ENCODE measurements at places on chromosomes 12 and 14.

- H3K27ac ChIP-seq: no peak overlapping the region
- H3K27me3 ChIP-seq: no peaks in the 10 kb centered on the region
- no peak for DNase-seq
- H3K4me3 ChIP-seq: no peak overlapping the region
- H3K36me3 ChIP-seq: no peaks in the 10 kb centered on the region
Measured at GRCh38 chr12:96361074-96361473, 39.2 kb downstream of the CDK17 start.

- peak overlapping the region; percentile 96 for H3K4me3 ChIP-seq
- H3K4me1 ChIP-seq: peaks cover 11% of the 10 kb centered on the region
- no peak overlapping the region for H3K27ac ChIP-seq
- H3K36me3 ChIP-seq: no peaks in the 10 kb centered on the region
- H3K27me3 ChIP-seq: no peaks in the 10 kb centered on the region
Measured at GRCh38 chr14:58245562-58245961, 919 bp downstream of the PSMA3 start.

GRCh38 chr12:56151672-56152131 lies 685 bp upstream of the MYL6B start:
- H3K36me3 ChIP-seq: peaks cover 16% of the 10 kb centered on the region
- H3K27ac ChIP-seq: peak overlapping the region; percentile 88
- H3K27me3 ChIP-seq: no peaks in the 10 kb centered on the region
- H3K4me3 ChIP-seq: peak overlapping the region; percentile 82

DNA sequence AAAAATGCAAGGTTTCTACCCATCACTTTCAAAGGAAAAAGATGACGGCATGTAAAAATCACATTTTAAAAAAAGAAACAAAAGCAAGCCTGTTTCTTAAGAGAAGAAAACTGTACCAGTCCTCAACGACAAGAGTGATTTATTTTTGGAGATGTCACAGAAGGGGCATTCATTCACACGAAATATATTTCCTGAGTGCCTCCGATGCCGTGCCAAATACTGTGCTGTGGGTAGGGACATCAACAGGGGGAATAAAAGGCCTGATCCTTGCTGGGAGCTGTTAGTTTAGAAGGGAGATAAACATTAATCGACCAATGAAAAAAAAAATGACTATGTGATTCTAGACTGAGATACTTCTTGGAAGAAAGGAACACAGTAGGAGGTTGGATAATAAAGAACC lies 297.5 kb upstream of the SOX5 start:
- no peaks in the 10 kb centered on the region for H3K4me1 ChIP-seq
- no peaks in the 10 kb centered on the region for H3K36me3 ChIP-seq
- H3K27me3 ChIP-seq: no peaks in the 10 kb centered on the region
- no peak overlapping the region for H3K4me3 ChIP-seq
- H3K27ac ChIP-seq: no peak overlapping the region
- DNase-seq: no peak
